ENCODE measurements at places on chromosomes 11 and 22.

GRCh38 chr11:10653261-10653660 lies 40.3 kb downstream of the IRAG1 start:
- DNase-seq, result no peak

GRCh38 chr11:2581151-2581930 lies 118.5 kb downstream of the KCNQ1OT1 start:
- DNase-seq, result no peak

DNA sequence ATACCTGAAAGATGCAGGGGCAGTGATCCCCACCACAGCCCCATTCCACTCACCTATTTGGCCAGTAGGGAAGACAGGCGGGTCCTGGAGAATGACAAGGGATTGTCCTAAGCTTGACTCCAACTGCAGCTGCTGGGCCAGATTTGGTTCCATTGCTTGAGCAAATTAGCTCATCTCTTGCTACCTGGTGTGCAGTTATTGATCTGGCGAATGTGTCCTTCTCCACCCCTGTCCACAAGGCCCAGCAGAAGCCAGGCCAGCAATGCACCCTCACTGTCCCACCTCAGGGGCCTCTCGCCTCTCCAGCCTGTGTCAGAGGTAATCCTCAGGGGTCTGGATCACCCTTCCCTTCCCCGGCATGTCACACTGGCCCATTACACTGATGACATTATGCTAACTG lies 23.3 kb downstream of the TSPAN32 start:
- no peak for DNase-seq

- no peak for DNase-seq
Observed at GRCh38 chr11:131300439-131300717, 70.0 kb upstream of the NTM start.

DNA sequence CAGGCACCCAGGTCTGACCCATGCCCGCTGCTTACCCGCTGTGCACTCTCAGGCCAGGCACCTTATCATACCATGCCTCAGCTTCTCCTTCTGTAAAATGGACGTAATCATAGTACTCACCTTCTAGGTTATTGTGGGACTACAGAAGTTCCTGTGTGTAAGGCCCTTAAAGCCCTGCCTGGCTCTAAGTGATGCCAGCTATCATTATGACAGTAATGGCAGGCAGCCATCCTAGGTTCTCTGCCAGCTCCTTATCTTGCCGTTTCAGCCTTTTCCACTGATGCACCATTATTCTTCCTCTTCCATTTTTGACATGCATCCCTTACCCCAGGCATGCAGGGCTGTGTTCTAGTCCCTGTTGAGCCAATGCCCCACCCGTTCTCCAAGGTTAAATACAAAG lies 57.9 kb downstream of the DBX1 start:
- DNase-seq, result no peak

DNA sequence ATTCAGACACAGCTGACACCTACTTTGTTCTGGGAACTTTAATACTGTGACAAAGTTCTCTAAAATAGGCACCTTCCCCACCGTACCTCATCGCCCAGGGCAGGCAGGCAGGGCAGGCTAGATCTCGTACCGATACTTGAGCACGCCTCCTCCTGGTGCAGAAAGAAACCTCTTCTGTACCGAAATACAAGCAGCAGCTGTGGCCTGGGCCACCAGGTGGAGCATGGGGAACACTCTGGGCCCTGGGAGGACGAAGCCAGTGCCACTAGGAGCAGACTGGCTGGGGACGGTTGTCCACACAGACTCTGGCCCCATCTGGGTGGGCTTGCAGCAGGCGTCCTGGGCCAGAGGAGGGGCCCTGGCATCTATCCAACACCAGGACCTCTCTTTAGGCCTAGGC lies 12.8 kb downstream of the PMM1 start:
- DNase-seq, result peak; percentile 13

DNA sequence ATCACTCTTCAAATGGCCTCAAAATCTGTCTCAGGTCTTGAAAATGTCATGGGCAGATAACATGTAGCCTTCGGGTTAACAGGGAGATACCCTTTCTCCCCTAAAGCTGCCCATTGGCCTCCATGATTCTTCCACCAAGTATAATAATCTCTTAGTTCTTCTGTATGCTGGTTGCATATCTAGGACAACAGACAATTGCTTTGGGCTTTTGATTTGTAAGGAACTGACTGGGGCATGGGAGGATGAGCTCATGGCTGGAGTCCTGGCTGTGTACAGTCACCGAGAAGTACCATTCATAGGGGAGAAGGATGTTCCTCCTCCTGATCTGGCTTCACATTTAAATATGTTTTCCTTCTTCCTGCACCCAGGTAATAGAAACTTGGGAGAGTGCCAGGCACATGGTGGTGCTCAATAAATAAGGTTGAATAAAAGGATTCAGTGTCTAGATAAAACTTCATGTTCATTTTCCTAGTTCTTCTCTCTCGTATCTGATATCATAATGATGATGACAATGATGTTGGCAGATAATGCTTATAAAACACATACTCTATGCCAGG lies 2.8 kb upstream of the AMPD3 start:
- DNase-seq, result no peak

DNA sequence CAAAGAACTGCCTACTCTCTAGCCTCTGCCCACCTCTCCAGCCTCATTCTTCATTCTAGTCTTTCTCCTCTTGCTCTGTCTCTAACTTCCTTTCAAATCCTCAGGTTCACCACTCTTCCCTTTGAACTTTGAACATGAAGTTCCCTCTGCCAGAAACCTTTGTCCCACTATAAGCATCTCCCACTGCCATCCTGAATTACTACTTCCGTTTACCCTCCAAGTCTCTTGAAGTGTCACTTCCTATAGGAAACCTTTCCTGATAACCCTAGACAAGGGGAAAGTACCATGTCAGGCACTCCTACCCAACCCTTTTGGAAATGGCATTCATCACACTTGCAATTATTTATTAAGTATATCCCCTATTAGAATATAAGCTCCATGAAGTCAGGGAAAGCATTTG lies 3.1 kb downstream of the RAB30 start:
- no peak for DNase-seq

- peak; percentile 30 for DNase-seq
Observed at GRCh38 chr11:128302425-128303186, 284.8 kb downstream of the ETS1 start.

DNA sequence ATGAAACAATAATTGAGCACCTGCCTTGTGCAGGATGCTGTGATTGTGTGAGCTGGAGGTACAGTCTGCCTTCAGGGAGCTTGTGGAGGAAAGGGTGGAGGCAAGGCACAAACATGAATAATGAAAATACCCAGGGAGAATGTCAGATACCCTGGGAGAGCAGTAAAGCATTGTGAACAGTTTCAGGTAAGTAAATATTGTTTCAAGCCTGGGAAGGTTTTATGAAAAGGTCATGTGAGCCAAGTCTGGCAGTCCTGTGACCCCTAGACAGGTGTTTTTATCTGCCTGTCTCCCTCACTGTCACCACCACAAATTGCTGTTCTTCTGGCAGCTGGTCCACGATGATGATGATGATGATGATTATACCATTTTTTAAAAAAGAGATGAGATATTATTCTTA lies 32.0 kb downstream of the SPECC1L start:
- no peak for DNase-seq

DNA sequence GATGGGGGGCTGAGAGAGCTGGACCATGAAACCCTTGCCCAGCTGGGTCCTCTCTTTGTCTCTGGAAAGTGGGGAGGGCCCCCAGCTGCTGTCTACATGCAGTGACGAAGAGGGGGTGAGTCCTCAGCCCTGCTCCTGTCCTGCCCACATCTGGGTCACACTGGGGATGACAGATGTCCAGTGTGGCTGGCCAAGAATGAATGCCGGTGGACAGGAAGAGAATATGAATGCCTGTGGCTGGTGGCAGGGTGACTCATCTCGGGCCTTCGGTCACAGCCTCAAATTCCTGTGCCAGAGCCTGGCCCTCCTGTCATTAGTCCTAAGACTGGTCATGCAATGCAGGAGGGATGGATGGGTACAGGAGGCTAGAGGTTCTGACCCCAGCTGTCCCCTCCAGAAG lies 2.2 kb upstream of the PNPLA3 start:
- no peak for DNase-seq

DNA sequence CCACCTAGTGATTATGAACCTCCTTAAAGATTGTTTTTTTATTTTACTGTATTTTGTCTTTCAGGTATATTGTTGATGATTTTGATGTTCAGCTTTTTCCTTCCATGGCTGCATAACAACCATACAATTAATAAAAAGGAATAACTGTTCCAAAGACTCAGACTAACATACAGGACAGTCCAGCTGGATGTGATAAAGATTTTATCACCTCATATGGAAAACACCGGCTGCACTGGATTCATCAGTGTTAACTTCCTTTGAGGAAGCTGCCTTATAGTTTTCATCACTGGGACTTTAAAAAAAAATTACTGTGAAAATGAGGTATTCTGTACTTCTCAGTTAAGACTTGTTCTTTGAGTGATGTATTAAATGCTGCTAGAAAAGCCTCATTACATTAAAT lies 19.5 kb downstream of the AQP11 start:
- DNase-seq, result no peak
